ENCODE measurements at places on chromosomes 4 and X. TPM values are rescaled to one million over a fixed set of nuclear protein-coding genes. Genes with fewer than 3 reads are reported as not detected.

GRCh38 chr4:35884714-35885480, 359.4 kb downstream of the ARAP2 start:
- DNase-seq = no peak
- no peak overlapping the region for H3K27ac ChIP-seq
- no peaks in the 10 kb centered on the region for H3K4me1 ChIP-seq
- no peaks in the 10 kb centered on the region for H3K27me3 ChIP-seq

DNA sequence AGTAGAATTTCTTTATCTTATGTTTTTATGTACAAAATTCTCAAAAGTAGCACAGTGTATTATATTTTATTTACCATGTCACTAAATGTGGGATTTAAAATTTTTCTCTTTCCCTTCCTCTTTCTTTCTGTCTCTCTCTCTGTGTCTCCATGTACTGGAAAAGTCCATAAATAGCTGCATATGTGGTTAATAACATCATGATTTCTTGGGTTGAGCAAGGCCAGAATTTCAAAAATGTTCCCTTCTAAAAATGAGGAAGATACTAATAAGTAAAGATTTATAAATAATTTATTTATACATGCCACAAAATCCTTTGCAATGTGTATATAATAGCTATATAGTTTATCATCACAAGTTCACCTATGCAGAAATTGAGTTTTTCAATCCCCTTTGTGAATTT, 29.1 kb upstream of the DKK2 start:
- H3K27ac ChIP-seq = no peak overlapping the region
- H3K27me3 ChIP-seq = no peaks in the 10 kb centered on the region
- no peaks in the 10 kb centered on the region for H3K36me3 ChIP-seq
- no peak overlapping the region for H3K4me3 ChIP-seq
- no peaks in the 10 kb centered on the region for H3K4me1 ChIP-seq

DNA sequence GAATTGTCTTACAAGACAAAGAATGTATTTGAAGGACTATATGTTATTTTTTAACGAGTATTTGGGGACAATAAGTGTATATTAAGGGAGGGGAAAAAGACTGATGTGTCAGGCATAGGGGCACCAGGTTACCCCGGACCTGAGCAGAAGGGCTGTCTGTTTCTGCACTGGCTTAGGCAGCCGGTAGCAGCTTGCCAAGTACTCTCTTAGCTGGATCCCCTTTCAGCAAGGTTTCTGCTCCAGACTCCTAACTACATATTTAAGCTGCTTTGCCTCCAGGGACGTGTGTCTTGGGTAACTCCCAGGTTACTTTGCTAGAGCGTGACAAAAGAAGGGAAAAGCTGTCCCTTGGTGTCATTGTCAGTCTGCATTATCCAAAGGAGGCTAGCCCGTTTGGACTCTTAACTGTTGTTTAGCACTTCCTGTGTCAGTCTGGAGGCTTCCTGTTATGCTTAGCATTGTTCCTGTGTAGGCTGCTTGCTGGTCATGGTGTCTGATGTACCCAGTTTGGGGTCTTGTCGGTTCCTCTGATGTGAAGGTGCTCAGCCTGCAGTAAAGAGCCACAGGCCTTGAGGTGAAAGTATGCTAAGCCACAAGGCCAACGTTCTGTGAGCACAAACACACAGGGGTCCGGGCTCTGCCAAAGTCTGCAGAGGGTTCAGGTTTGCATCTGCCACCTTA, 11.6 kb downstream of the CXCR3 start:
- no peak overlapping the region for H3K4me3 ChIP-seq
- H3K27ac ChIP-seq = no peak overlapping the region
- no peaks in the 10 kb centered on the region for H3K27me3 ChIP-seq
- H3K4me1 ChIP-seq = peaks cover 13% of the 10 kb centered on the region

DNA sequence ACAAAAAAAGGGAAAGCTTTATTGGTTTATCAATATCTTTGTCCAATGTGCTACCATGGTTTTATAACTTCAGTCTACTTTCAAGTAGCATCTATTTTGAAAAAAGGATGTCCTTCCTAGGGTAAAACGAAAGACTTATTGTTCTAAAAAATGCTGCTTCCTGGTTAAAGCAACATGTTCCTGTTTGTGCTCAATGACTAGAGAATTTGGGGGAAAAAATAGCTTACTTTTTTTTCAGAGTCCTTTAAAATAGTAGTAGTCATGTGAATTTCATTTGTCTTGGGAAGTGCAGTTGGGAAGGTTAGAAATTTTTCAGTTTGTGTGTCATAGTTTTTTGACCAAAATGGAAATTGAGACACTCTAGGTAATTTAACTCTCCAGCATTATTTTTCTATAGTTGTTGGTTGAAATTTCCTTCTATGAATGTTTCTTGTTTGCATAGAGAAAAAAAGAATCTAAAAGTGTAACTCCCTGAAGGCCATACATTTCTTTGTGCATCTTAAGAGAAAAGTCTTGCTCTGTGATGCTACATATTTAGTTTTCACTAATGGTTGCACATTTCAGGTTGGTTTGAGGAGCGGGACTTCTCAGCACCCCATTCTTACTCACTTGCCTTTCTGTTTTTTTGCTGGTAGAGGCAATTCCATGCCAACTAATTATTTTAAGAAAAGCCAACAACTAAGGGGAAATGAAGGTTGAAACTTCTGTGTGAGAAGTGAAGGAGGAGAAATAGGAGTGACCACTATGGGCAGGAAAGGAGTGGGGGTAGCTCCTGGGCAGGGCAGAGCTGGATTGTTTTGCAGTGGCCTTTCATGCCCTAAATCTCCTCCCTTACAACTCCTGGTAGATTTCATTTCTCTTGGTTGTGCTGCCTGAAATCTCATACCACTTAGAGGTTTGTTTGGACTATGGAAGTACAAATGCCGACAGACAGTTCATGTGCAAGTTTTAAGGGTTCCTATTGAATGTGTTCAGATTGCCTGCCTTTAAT, 76.4 kb downstream of the RAPGEF2 start:
- DNase-seq = no peak
- peak overlapping the region; percentile 60 for H3K27ac ChIP-seq
- H3K36me3 ChIP-seq = no peaks in the 10 kb centered on the region
- H3K27me3 ChIP-seq = no peaks in the 10 kb centered on the region
- peaks cover 54% of the 10 kb centered on the region for H3K4me1 ChIP-seq

GRCh38 chr4:11116940-11117339, 311.8 kb downstream of the HS3ST1 start:
- no peaks in the 10 kb centered on the region for H3K36me3 ChIP-seq
- H3K4me1 ChIP-seq = no peaks in the 10 kb centered on the region
- H3K27me3 ChIP-seq = no peaks in the 10 kb centered on the region
- no peak overlapping the region for H3K27ac ChIP-seq

- H3K27ac ChIP-seq = peak overlapping the region; percentile 100
- DNase-seq = no peak
- peaks cover 30% of the 10 kb centered on the region for H3K4me1 ChIP-seq
- peaks cover 80% of the 10 kb centered on the region for H3K36me3 ChIP-seq
Observed at GRCh38 chr4:184787766-184788503, 37.8 kb downstream of the ACSL1 start.

- DNase-seq = peak; percentile 15
- no peak overlapping the region for H3K27ac ChIP-seq
- no peaks in the 10 kb centered on the region for H3K27me3 ChIP-seq
- no peak overlapping the region for H3K4me3 ChIP-seq
Observed at GRCh38 chrX:131633285-131633917, 89.5 kb downstream of the OR13H1 start.

DNA sequence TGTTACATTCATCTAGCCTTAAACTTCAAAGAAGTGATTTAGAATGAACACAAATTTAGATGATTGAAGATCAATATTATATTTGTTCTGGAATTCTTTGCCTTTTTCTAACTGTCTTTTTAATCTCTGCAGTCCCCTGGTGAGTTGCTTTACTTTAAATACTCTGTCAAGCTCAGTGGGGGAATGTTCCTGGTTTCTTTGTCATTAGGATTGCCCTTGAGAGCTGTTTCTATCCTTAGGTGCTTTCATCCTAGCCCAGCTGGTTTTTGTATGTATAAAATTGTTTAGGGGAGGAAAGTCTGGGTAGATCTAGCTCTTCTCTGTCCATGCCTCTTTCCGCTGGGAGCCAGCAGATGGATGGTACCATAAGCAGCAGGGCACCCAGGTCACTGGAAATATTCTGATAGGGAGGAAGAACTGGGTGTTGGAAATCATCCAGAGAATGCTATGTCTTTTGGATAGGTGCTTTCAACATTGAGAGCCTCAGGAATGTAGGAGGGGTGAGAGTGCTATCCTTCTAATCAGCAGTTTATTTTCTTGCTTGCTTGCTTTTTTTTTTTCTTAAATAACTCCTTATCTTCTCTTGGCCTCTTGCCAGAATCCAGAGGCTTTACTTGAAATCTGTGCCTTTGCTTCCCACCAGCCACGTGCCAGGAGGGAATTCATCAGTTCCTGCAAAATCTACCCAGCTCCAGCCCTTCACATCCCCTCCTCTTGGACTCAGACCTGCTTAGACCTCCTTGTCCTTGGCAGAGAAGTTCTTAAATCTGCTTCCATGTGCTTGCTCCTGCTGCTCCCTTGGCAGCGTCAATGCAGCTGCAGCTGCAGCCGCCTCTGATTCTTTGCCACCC, 215.3 kb upstream of the ANXA3 start:
- H3K4me1 ChIP-seq = no peaks in the 10 kb centered on the region
- no peak overlapping the region for H3K27ac ChIP-seq
- no peaks in the 10 kb centered on the region for H3K27me3 ChIP-seq
- no peak overlapping the region for H3K4me3 ChIP-seq

DNA sequence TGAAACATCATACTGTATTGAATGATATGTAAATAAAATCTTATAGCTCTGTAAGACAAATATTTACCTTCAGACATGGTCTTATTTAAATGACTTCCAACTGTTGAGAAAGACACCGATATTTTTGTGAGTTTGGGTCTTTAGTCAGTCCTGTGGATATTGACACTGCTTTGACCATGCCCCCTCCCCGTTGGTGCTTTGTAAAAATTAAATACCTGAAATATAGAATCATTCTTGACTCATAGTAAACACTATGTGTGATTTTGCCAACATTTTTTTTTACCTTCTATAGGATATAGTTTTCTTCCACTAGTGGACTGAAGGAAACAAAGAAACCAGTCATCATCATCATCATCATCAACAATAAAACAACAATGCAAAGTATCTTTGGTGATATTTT, 114.3 kb upstream of the HS3ST1 start:
- no peak overlapping the region for H3K4me3 ChIP-seq
- no peak overlapping the region for H3K27ac ChIP-seq
- H3K27me3 ChIP-seq = no peaks in the 10 kb centered on the region
- H3K36me3 ChIP-seq = no peaks in the 10 kb centered on the region

- H3K27ac ChIP-seq = no peak overlapping the region
- H3K4me1 ChIP-seq = no peaks in the 10 kb centered on the region
- no peaks in the 10 kb centered on the region for H3K27me3 ChIP-seq
Observed at GRCh38 chr4:143616771-143617170, 83.7 kb downstream of the FREM3 start.

DNA sequence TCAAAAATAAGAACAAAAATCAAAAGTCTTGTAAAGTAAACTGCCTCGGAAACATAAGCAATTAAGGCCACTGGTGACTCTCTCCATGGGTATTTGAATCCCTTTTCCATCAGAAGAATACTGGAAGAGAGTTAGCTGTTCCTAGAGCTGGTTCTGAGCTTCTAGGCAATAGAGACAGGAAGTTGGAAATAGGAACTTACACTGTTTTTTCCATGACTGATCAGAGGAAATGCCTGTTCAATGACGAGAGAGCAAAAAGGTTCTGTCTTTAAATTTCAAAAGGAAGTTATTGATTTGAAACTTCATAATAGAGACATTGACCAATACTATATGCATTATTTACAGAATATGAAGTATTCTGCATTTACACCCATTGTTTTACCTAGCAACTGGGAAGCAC, 503.5 kb upstream of the ARX start:
- H3K36me3 ChIP-seq = no peaks in the 10 kb centered on the region
- H3K27me3 ChIP-seq = no peaks in the 10 kb centered on the region
- no peak overlapping the region for H3K4me3 ChIP-seq
- DNase-seq = no peak
- H3K4me1 ChIP-seq = no peaks in the 10 kb centered on the region

DNA sequence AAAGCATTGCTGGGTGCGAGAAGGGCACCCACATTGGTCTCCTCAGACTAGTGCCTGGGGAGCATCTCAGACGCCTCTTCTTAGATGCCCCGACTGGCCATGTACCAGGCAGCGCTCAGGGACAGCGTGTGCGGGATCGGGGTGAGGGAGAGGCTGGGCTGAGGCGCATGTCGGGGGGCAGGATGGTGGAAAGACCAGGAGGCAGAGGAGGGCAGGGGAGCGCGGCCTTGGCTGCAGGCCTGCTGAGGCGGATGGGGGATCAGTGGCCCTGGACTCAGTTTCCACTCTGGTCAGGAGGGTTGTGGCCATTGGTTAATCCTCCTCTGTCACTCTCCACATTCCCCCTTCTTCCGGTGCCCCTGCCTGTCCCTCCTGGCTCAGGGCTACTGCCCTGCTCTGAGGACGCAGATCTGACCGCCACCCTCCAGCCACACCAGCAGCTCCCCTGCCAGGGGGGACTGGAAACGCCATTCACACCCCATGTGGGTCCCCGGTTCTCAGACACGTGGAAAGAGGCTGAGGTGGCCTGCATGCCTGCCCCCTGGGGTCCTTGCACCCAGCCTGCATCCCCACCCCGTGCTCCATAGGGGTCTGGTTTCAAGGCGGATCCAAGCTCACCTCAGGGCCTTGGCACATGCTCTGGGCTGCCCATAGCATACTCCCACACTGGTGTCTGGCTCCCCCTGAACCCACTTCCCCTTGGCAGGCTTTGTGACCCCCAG, 105.9 kb downstream of the CPZ start:
- DNase-seq = peak; percentile 7
- H3K27me3 ChIP-seq = no peaks in the 10 kb centered on the region
- H3K4me1 ChIP-seq = no peaks in the 10 kb centered on the region
- H3K27ac ChIP-seq = no peak overlapping the region
- H3K36me3 ChIP-seq = no peaks in the 10 kb centered on the region
- no peak overlapping the region for H3K4me3 ChIP-seq

DNA sequence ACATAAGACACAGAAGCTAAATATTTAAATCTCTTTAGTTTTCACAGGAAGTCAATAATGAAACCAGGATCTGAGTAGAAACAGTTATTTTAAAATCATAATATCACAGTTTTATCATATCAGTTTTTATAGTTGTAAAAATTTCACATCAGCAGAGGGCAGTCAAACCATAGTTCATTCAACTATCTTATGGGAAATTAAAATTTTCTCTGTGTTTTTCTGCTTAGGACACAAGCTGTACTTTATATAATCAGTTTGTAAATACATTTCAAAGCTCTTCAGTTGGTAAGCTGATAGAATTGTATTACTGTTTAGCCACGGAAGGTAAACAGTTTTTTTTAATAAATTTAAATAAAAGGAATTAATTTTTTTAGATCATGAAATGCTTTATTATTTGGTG, 204.8 kb upstream of the NUDT6 start:
- DNase-seq = no peak
- H3K4me1 ChIP-seq = no peaks in the 10 kb centered on the region
- no peak overlapping the region for H3K27ac ChIP-seq
- no peaks in the 10 kb centered on the region for H3K27me3 ChIP-seq

GRCh38 chr4:137238456-137239162, 293.7 kb downstream of the PCDH18 start:
- H3K36me3 ChIP-seq = no peaks in the 10 kb centered on the region
- no peak overlapping the region for H3K4me3 ChIP-seq
- DNase-seq = no peak
- no peak overlapping the region for H3K27ac ChIP-seq

The MBNL3 gene
- total RNA-seq = 4.5 TPM

The DCHS2 gene
- total RNA-seq = under 0.01 TPM

The UGT2B11 gene
- total RNA-seq = not detected

The ADGRL3 gene
- 0.88 TPM for total RNA-seq

The CTAG2 gene
- not detected for total RNA-seq

The ARHGAP6 gene
- 14.6 TPM for total RNA-seq

The CXCL13 gene
- not detected for total RNA-seq
